ENCODE measurements at places on chromosomes 7 and 10. TPM values are rescaled to one million over a fixed set of nuclear protein-coding genes. Genes with fewer than 3 reads are reported as not detected.

DNA sequence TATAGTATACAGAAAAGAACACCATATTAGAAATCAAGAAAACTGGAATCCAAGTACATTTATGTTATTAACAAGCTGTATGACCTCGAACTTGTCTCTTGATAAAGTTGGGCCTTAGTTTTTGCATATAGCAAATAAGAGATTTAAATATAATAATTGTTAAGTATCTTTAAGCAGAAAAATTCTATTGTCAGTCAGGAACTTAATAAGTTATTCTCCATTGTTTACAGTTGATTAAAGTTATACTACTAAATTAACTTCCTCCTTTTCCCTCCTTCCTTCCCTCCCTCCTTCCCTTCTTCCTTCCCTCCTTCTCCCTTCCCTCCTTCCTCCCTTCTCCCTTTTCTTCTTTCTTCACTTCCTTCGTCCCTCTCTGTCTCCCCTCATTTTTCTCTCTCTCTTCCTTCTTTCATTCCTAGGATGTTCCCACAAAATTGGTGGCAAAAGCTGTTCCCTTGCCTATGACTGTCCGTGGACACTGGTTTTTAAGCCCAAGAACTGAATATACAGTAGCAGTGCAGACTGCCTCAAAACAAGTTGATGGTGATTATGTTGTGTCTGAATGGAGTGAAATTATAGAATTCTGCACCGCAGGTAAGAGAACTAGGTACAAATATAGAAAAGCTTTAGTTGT lies 59.7 kb downstream of the PHYHIPL start:
- peaks cover 5% of the 10 kb centered on the region for H3K4me1 ChIP-seq
- no peak overlapping the region for H3K27ac ChIP-seq
- no peak for DNase-seq
- no peaks in the 10 kb centered on the region for H3K36me3 ChIP-seq
- no peak overlapping the region for H3K4me3 ChIP-seq
- no peaks in the 10 kb centered on the region for H3K27me3 ChIP-seq

GRCh38 chr10:29140151-29140550 lies 148.7 kb upstream of the LYZL1 start:
- no peaks in the 10 kb centered on the region for H3K4me1 ChIP-seq
- H3K36me3 ChIP-seq, result no peaks in the 10 kb centered on the region
- no peak for DNase-seq
- H3K27me3 ChIP-seq, result no peaks in the 10 kb centered on the region

The NDUFB2 gene
- total RNA-seq, result 104 TPM

The KLF14 gene
- not detected for total RNA-seq

The PON1 gene
- not detected for total RNA-seq

- no peak for DNase-seq
- H3K4me3 ChIP-seq, result no peak overlapping the region
- H3K4me1 ChIP-seq, result peaks cover 16% of the 10 kb centered on the region
Observed at GRCh38 chr10:78927257-78927995, 141.3 kb upstream of the ZMIZ1 start.

The TMEM130 gene
- total RNA-seq, result 1.8 TPM

DNA sequence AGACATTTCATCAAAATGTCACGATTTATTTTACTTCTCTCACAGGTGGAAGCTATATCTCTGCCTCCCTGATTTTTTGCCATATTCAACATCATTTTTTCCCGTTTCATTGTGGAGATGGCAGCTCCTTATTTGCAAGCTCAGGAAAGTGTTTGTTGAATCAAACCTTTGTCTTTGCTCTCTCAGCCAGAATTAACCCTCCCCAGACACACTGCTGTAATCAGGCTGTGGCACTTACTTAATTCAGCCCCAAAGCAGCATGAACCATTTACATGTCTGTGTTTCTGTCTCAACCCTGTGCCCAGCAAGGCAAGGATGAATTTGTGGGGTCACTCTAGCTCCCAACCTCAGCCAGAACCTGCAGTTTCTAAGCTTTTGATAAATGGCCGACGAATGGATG lies 397.2 kb downstream of the TCERG1L start:
- no peaks in the 10 kb centered on the region for H3K36me3 ChIP-seq
- DNase-seq, result no peak
- H3K4me1 ChIP-seq, result no peaks in the 10 kb centered on the region

GRCh38 chr10:63515002-63515763 lies 6.0 kb upstream of the REEP3 start:
- H3K4me1 ChIP-seq, result peaks cover 63% of the 10 kb centered on the region
- no peak for DNase-seq
- H3K36me3 ChIP-seq, result no peaks in the 10 kb centered on the region
- H3K27ac ChIP-seq, result no peak overlapping the region
- no peak overlapping the region for H3K4me3 ChIP-seq

DNA sequence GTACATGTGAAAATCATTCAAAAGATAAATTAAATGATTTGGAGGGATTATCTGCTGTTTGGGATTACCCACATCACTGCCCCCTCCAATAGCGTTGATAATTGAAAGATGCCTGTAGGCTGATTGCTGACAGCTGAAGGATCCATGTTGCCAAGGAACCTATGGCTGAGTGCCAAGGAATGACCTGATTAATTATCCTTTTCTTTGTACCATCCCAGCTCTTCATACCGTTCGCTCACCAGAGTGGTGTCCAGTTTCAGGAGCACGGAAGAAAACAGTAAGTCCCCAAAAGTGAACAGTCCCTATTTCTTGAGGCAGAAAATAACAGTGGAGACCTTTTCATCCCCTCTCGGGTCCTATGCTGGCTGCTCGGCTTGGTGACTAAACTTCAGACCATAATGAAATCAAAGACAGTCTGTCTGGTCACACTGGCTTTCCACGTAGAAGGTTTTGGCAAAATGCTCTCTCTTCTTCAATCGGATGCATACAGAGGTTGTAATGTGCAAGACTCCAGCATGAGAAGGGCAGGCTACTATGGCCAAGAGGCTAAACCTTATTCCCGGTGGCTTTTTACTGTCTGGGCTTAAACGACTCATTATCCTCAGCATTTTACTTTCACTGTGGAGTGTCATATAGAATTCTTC lies 108.8 kb downstream of the SPAG6 start:
- DNase-seq, result no peak
- H3K4me3 ChIP-seq, result no peak overlapping the region
- no peaks in the 10 kb centered on the region for H3K27me3 ChIP-seq
- no peak overlapping the region for H3K27ac ChIP-seq
- H3K36me3 ChIP-seq, result no peaks in the 10 kb centered on the region

DNA sequence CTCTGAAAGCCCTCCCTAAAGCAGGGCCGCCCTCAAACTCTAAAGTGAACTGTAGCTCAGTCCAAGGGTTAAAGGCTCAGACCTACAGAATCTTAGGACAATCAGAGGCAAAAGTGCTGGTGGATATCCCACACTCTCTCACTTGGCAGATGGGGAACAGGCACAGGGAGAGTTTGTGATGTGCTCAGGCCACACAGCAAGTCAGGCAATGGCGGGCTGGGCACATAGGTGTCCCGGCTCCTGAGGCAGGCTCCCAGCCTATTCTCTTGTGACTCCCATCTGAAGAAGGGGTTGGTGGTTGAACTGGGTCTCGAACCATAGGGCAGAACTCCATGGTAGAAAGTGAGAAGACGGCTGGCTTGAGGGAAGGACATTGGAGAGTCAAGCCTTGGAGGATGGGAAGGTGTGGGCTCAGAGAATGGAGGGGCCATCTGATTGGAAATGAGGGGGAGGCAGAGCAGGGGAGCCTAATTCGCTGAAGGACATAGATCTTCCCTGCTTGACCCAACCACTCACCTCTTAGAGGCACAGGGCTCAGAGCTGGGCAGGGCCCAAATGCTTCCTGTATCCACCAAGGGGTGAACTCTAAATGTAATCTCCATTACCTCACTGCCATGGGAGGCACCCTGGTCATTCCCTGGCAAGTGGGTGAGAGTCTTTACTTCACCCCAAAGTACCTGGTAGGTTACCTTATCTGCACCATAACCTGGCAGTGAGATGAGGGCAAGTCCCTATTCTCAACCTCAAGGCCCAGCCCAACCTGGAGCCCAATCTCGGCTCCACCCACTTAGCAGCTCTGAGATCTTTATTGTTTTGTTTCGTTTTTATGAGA lies 4.9 kb upstream of the ZMIZ1 start:
- H3K4me1 ChIP-seq, result peaks cover 70% of the 10 kb centered on the region
- no peaks in the 10 kb centered on the region for H3K27me3 ChIP-seq
- DNase-seq, result no peak
- no peaks in the 10 kb centered on the region for H3K36me3 ChIP-seq
- no peak overlapping the region for H3K4me3 ChIP-seq

GRCh38 chr10:51204066-51204465 lies 129.8 kb downstream of the PRKG1 start:
- no peak overlapping the region for H3K4me3 ChIP-seq
- no peaks in the 10 kb centered on the region for H3K36me3 ChIP-seq
- H3K4me1 ChIP-seq, result no peaks in the 10 kb centered on the region
- H3K27ac ChIP-seq, result no peak overlapping the region
- DNase-seq, result no peak

The UNCX gene
- total RNA-seq, result not detected

The GARIN1A gene
- total RNA-seq, result not detected

DNA sequence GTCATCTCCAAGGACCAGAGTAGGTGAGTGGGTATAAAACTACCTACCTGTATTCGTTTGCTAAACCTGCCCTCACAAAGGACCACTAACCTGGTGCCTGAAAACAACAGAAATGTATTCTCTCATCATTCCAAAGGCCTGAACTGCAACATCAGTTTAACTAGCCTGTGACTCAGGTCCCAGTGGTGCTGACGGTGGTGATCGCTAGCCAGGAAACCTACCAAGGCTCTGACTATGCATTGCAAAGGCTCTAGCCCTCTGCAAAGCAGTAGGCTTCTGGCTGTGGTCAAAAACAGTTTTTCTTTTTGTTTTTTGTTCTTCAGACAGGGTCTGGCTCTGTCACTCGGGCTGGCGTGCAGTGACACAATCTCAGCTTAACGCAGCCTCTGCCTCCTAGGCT lies 107.5 kb downstream of the NPTX2 start:
- DNase-seq, result no peak
- H3K27me3 ChIP-seq, result no peaks in the 10 kb centered on the region
- H3K27ac ChIP-seq, result no peak overlapping the region
- H3K4me3 ChIP-seq, result no peak overlapping the region
- H3K36me3 ChIP-seq, result no peaks in the 10 kb centered on the region

The VAX1 gene
- not detected for total RNA-seq

GRCh38 chr7:142104550-142105527 lies 6.7 kb upstream of the MGAM2 start:
- DNase-seq, result peak; percentile 37
- H3K4me3 ChIP-seq, result no peak overlapping the region
- no peaks in the 10 kb centered on the region for H3K27me3 ChIP-seq

The MRC1 gene
- total RNA-seq, result 38.5 TPM

- no peak overlapping the region for H3K27ac ChIP-seq
- DNase-seq, result no peak
- no peaks in the 10 kb centered on the region for H3K4me1 ChIP-seq
- H3K4me3 ChIP-seq, result no peak overlapping the region
- H3K36me3 ChIP-seq, result no peaks in the 10 kb centered on the region
Observed at GRCh38 chr7:80954191-80954590, 35.3 kb upstream of the SEMA3C start.

DNA sequence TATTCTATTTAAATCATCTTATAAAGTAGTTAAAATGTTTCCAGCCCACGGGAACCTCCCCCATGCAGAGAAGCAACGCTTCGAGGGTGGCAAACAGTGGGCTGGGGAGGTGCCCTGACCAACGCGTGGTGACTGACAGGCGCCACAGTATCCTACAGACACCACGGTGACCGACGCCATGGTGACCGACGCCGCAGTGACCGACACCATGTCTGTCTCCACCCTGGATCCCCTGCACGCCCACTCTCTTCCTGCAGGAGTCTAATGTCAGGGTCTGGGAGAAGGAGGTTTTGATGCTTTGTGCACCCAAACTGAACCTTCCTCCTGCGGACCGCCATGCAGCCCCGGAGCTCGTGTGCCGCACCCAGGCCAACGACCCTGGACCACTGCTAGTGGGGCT lies 464.4 kb downstream of the PTPRN2 start:
- H3K4me3 ChIP-seq, result no peak overlapping the region
- no peak overlapping the region for H3K27ac ChIP-seq
- H3K4me1 ChIP-seq, result no peaks in the 10 kb centered on the region
- DNase-seq, result peak; percentile 16
- H3K27me3 ChIP-seq, result no peaks in the 10 kb centered on the region

The LAMTOR4 gene
- 26.3 TPM for total RNA-seq

- H3K27ac ChIP-seq, result no peak overlapping the region
- no peaks in the 10 kb centered on the region for H3K27me3 ChIP-seq
- no peak for DNase-seq
- no peaks in the 10 kb centered on the region for H3K36me3 ChIP-seq
Observed at GRCh38 chr7:74164985-74165456, 9.1 kb upstream of the EIF4H start.

DNA sequence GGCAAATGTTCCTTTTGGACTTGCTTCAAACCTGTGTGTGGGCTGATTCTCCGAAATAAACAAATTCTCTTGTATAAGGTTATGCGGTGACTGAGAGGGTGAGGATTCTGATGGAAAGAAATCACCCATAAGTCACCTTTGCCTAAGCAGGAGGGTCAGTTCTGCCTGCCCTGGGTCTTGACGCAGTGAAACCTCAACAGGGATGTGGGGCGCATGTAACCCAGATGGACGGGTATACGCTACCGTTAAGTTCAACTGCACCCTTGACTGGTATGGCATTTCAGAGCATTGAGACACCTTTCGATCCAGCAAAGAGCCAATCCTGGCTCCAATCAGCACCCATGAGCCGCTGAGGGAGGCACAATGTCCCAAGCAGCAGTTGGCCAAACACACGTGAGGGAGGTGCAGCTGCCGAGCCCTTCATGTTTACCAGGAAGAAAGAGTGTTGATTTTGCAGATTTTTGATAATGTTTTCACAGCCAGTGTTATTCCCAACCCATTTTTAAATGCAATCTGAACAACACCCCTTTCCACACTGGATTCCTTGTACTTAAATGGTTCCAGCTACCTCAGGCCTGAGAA lies 48.1 kb downstream of the SORBS1 start:
- DNase-seq, result peak; percentile 84
- H3K36me3 ChIP-seq, result no peaks in the 10 kb centered on the region
- peak overlapping the region; percentile 88 for H3K27ac ChIP-seq
- no peak overlapping the region for H3K4me3 ChIP-seq
- H3K4me1 ChIP-seq, result peaks cover 67% of the 10 kb centered on the region

DNA sequence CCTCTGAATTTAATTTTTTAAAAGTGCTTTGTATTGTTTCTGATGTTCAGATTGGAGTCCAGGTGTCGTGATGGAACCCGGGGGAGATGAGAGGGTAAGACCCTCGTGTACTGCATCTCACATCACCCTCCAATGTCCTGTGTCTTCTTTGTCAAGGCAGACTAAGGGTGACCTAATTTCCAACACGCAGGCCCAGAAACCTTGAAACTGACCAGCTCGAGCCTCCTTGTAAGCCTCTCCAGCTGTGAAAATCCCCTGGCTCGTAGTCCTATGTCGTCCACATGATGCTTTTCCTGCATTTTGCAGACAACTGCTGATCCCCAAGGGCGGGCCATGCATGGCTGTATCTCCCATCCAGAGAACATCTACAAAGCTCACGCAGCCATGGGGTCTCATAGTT lies 220.2 kb downstream of the ARHGAP12 start:
- DNase-seq, result no peak
- H3K4me3 ChIP-seq, result no peak overlapping the region
- peak overlapping the region; percentile 64 for H3K27ac ChIP-seq
- H3K4me1 ChIP-seq, result peaks cover 26% of the 10 kb centered on the region
- no peaks in the 10 kb centered on the region for H3K36me3 ChIP-seq
- no peaks in the 10 kb centered on the region for H3K27me3 ChIP-seq
